ENCODE measurements at places on chromosomes 5 and 9.

DNA sequence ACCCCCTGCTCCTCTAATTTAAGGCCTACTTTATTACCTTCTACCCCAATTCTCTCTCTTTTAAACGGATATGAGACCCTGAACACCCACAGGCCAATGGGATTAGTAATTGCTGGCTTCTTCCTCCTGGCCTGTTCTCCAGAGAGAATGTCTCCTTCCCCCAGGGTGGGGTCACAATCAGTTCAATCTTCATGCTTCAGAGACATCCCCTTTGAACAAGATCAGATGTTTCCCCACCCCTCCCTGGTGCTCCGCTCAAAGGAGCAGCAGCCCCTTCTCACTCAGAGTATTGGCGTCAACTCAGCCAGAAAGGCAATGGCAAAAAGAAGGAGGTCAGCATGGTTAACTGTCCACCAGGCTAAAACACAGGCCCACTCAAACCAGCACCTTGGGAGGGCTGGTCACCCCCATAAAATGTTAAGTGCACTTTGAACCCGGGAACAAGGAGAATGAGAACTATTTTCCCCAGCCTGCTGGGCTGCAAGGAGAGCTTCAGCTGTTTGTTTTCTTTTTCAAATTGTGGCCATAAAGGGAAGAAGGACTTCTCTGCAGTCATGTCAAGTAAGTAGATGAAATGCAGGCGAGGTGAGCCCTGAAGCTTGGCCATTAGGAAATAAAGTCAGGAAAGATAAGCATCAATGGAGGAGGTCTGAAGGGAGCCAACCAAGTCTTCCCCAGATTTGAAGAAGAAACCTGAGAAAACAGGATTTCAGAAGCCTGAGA is 20.1 kb downstream of the LHFPL2 start:
- DNase-seq: no peak

GRCh38 chr5:104817127-104817526 is 1254.5 kb upstream of the NUDT12 start:
- no peak for DNase-seq

DNA sequence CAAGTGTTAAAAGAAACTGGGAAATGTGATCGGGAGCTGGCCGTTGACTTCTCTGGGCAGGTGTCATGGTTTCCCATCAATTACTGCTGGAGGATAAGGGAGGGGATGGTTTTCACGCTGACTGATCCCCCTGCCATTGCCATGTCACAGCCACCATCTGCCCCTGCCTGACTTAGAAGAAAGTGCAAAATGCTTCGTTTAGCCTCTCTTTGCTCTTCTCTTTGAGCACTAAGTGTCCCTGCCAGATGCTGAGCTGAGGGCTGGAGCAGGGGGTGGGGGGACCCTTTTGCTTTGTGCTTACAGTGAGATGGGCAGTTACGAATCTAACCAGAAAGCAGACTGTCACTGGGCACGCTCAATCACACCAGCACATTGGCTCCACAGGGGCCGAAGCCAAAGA is 138.4 kb upstream of the ALDH1B1 start:
- DNase-seq: no peak

GRCh38 chr5:63500242-63500641 is 462.0 kb downstream of the HTR1A start:
- no peak for DNase-seq

DNA sequence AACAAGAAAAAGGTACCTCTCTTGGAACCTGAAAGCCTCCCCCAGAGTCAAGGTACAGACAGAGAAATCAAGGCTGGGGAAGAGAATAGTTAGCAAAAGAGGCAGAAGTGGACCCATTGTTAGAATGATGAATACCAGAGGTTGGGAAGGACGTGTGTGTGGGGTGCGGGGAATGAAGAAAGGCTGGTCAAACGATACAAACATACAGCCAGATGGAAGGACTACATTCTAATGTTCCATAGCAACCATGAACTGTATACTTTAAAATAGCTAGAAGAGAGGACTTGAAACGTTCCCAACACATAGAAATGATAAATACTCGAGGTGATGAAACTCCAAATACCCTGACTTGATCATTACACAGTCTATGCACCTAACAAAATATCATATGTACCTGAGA is 7.1 kb downstream of the CCDC69 start:
- no peak for DNase-seq

- DNase-seq: no peak
These were observed 53.6 kb downstream of the ASS1 start for GRCh38 chr9:130498298-130498917.

GRCh38 chr5:95884511-95884910 is 62.0 kb upstream of the GLRX start:
- DNase-seq: no peak

GRCh38 chr5:143495821-143496275 is 92.4 kb upstream of the NR3C1 start:
- no peak for DNase-seq

- DNase-seq: no peak
These were observed 1100.9 kb upstream of the CDH6 start for GRCh38 chr5:30092548-30092947.

GRCh38 chr5:73122875-73123810 is 2.8 kb downstream of the TMEM171 start:
- DNase-seq: no peak

DNA sequence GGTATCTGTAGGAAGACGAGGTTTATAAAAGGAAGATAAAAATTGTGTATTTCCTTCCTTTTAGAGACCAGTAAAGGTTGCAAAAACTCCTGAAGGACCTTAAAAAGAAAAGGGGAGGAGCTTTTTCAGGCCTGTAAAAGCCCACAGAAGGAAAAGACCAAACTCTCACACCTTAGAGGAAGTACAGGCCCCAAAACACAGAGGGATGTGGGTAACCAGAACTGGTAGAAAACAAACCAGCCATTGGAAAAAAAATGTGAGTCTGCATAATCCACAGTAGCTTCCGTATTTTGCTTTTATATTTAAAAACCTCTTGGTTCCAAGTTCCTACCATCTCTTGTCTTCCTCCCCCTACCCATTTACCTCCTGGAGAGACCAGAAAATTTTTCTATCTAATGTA is 8.5 kb downstream of the GIN1 start:
- no peak for DNase-seq

Measured in HAP-1 (cell line).